Hematopoietic multipotent progenitor cell treated with erythropoietin and hydrocortisone succinate and interleukin-3 and kit ligand, for 6 days (in vitro differentiated cells): ENCODE measurements at places on chromosomes 1 and 21.

DNA sequence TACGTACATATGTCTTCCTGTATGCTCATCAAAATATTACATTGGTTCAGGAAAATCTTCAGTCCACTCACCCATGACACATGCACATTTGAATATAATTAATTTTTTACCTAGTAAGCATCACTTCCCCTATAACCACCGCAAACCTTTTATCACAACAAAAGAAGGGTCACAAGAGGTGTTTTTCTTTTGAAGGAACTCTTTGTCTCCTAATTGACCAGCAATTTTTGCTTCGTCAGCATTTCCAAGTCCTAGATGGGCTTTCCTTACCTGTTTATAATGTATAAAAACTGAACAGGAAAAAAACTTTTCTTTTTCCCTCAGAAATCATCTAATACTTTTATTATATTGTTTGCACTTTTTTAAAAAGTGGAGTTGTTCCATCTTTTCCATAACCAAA lies 631.3 kb downstream of the PLA2G4A start:
- no peak for DNase-seq

DNA sequence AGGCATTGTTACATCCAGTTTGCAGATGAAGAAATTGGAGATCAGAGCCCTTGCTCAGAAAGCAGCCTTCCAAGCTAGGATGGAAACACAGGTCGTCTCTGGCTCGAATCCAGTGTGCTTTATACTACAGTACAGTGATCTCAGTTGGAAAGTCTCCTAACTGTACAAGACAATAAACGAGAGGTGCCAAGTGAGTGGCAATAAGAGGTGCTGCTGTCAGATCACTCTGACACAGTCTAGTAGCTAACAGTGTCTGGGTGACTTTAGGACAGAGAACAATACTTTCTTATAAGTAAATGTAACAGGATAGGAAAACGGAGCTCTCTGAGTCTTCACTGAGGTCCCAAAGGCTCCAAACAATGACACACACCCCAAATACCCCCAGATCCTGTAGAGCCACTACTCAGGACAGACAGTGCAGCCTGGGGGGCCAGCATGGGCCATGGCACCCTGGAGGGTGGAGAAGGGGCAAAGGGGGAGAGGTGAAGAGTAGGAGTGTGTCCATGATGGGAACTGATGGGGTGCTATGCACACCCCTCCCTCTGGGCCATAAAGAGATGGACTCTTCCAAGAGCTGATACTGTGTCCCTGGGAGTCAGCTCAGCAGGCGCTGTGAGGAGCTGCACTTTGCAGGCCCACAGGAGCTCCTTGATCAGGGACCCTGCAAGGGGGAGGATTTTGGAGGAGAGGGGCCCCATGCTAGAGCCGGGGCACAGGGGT lies 3.3 kb downstream of the SH3BGR start:
- DNase-seq: no peak

- no peak for DNase-seq
Measured at GRCh38 chr1:150895618-150896017, 8.7 kb downstream of the CTXND2 start.

DNA sequence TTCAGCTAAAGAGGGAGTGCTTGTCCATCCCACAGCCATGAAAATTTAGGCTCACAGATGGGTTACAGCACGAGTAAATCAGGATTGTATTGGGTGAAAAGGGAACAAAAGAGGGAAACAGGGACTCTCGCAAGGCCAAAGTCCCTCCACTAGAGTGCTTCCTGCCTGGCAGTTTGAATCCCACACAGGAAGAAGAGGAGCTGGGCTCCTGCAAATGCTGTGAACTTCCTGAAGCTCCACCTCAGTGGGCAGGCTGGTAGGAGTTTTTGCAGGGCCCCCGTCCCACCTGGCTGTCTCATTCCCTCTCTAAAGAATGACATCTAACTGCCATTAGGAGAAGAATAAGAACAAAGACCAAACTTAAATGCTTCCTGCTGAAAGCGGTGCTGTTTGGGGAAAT lies 712.0 kb upstream of the PRMT6 start:
- DNase-seq: no peak

DNA sequence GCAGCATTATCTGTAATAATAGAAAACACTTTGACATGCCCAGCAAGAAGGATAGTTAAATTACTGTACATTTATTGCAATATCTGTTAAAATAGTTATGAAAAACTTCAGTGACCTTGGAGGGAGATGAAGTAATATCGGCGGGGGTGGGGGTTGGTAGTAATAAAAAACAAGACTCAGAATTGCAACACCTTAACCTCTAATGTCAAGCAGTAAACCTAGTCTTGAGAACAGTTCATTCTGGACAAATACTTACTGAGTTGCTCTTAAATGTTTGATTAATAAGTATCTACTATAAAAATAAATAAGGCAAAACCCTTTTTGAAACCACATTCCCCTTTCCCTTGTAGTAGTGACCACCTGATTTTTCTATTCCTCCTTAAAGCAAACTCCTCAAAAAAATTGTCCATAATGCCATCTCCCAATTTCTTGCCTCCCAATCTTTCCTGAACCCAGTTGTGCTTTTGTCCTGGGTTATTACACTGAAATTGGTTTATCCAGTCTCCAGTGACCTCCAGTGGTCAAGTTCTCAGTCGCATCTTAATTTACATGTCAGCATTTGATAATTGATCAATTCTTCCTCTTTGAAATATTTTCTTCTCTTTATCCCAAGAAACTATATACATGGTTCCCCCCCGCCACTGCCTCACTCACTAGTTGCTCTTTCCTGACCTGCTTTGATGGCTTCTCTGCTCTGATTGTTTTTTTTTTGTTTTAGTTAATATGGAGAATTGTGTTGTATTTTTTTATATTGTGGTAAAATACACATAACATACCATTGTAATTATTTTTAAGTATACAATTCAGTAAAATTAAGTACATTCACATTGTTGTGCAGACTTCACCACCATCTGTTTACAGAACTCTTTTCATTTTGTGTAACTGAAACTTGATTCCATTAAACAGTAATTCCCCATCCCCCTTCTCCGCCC lies 36.8 kb downstream of the RAP1A start:
- DNase-seq: peak; percentile 70

- peak; percentile 62 for DNase-seq
Measured at GRCh38 chr21:36323032-36323431, 3.0 kb downstream of the MORC3 start.

GRCh38 chr1:74733604-74734484 lies 892 bp downstream of the TYW3 start:
- peak; percentile 94 for DNase-seq

DNA sequence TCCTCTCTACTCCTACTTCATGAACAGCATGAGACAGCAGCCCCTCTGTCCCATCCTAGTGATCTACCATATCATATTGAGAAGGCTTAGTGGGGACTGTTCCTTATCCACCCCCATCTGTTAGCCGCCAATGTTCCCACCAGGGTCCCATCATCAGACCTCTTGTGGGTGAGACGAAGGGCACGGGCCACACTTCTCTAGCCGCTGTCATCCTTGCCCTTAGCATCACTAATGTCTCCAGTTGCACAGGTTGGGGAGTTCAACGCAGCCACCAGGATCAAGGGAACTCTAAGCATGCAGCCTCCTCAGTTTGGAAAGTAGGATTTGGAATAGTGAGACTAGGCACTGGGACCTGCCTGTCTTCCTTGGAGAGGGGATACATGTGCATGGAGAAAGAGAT lies 20.1 kb downstream of the INKA2 start:
- no peak for DNase-seq

DNA sequence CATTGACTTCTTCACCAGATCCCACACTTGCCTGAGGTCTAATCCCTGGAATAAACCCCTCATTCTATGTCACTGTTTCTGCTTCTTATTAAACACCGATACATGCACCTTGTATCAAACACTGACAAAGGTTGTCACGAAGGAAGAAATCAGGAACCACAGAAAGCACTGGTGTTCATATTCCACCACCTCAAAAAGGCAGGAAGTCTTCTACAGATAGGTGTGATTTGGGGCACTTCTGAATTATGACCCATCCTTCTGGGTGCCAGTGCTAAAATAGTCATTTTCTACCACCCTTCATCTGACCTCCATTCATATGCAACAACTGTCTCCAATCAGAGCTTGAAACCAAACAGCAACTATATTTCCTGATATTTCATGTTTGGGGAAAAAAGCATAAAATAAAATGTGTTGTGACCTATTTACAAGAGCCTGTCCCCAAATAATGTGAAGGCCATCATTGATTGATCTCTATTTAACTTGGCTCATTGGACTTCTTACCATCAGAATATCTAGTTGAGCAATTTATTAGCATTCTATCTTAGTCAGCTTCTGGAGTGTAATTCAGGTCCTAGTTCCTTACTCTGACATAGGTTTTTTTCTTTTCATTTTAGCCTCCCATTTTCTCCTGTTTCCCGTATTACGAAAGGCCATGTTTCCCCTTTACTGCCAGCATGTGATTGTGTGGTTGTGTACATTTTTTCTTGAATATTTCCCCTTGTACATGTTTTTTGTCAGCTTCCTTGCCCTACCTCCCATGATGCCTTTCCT lies 43.1 kb downstream of the DUSP10 start:
- DNase-seq: no peak
